ENCODE measurements at places on chromosomes 3 and 15.

GRCh38 chr3:9101286-9101685, 138.0 kb upstream of the RAD18 start:
- DNase-seq = no peak

DNA sequence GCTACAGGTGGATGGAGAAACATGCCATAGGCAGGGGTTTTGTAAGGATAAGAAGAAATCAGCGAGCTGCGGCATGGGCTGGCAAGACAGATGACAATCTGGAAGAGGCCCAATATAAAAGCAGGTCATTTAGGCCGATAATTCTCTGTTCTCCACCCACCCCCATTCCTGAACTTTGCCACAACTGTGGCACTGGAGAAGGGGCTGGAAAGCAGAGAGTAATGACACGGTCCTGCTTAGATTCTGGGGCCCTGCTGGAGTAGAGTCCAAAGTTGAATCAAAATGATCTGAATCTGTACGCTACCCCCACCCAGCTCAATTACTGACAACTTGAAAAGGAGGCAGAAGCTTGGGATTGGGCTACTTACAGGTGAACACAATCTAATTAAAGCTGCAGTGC, 18.4 kb upstream of the BUB1B start:
- DNase-seq = no peak

GRCh38 chr15:77964193-77964592, 113.3 kb downstream of the TBC1D2B start:
- no peak for DNase-seq

- no peak for DNase-seq
These were observed 22.9 kb upstream of the MED12L start for GRCh38 chr3:151062611-151063010.

DNA sequence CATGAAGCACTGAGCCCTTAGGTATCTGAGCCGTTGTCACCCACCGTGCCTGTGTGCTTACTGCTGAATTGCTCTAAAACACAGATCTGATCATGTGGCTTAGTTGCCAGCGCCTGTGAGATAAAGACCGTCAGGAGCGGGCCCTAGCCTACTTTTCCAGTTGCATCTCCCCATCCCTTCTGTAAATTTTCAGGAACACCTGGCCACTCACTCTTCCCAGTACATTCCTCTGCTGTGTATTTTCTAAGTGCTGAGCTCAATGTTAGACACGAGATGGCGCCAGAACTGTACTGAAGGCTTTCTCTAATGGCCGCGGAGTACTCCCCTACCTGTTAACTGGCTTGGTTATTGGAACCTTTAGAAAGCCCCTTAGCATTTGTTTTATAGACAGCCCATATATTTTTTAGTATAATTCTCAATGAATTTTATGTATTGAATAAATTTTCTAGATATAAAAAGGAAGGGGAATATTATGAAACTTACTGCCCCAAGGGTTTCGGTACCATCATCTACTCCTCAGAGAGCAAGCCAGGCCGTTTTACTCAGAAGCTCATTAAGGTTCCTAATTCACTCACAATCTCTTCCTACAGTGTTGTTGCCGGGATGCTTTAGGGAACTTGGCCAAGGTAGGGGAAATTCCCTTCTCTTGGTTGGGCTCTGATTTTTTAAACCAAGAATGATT, 16.7 kb upstream of the WNT7A start:
- DNase-seq = peak; percentile 50

DNA sequence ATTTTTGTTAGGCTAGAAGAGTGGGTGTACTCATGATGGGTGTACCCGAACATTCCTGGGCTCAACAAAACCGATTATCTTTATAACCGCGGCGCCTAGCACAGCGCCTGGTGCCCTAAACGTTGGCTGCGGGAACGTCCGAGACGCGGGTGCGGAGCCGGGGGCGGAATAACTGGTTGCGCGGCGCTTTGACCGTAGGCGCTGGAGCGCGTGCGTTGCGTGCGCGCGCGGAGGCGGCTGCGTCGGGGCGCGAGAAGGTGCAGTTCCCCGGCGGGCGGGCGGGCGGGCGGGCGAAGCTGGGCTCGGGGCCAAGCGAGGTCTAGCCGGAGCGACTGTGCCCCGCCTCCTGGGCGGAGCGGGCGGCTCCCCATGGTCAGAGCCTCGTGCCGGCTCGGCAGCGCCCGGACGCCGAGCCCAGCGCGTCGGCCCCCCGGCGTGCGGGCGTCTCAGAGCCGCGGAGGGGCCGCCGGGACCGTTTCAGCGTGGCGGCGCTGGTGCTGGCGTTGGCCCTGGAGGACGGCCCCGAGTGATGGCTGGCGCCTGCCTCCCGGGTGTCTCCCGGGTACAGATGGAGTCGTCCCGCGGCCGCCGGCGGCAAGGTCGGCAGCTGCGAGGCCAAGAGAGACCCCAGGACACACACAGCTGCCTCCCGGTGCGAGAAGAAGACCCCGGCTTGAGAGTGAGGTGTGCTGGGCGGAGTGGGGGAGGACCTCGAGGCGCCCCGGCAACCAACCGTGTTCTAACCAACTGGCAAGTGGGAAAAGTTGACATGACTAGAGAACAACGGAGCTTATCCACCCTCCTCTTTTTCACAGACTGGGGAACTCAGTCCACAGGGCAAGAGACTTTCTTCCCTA, at the start of gene PLAAT1:
TSS of gene PLAAT1 (plus strand) at position 373 of the 857 bp plus-strand sequence. CDS start 14,429 bp downstream, outside the sequence.
- DNase-seq = peak; percentile 2

- no peak for DNase-seq
These were observed 41.4 kb downstream of the ABTB1 start for GRCh38 chr3:127714125-127714571.

GRCh38 chr15:46855388-46855787, 861.9 kb upstream of the SEMA6D start:
- DNase-seq = no peak

- no peak for DNase-seq
These were observed 9.8 kb upstream of the PLXND1 start for GRCh38 chr3:129616291-129616690.

- peak; percentile 65 for DNase-seq
These were observed 109.1 kb downstream of the LPP start for GRCh38 chr3:188262913-188263683.

DNA sequence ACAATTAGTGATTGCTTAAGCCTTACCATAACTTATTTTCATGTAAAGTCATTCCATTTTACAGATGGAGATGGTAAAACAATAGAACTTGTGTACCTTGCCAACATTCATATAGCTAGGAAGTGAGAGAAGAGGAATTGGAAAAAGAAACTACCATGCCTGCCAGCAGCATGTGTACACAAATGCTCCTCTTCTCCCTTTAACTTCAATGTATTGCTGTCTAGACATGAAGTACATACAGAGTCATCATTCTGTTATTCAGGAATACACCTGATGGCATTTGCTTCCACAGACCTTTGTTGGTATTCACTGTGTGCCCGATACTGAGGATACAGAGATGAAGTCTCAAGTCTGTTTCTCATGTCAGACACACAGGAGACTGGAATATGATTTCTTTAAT, 7.1 kb upstream of the TMEM207 start:
- no peak for DNase-seq

GRCh38 chr3:4986782-4987537, 7.7 kb downstream of the BHLHE40 start:
- peak; percentile 84 for DNase-seq

DNA sequence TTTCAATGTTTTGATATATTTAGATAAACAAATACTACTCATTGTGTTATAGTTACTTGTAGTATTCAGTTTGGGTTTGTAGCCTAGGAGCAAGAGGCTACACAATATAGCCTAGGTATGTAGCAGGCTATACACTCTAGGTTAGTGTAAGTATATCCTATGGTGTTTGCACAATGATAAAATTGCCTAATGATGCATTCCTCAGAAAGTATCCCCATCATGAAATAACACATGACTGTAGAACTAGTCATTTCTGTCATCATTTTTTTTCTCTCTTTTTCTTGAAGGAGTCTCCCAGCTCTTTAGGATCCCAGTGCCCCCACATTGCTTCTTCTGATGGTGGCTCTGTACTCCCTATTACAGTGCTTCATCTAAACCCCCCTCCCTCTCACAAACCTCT, 157.7 kb upstream of the CADPS start:
- DNase-seq = no peak

GRCh38 chr15:46654993-46655392, 1020.2 kb downstream of the SQOR start:
- DNase-seq = no peak

- no peak for DNase-seq
These were observed 25.4 kb downstream of the LINGO1 start for GRCh38 chr15:77607111-77607893.

- DNase-seq = no peak
These were observed 6.8 kb upstream of the ADAMTS17 start for GRCh38 chr15:100348578-100348977.

DNA sequence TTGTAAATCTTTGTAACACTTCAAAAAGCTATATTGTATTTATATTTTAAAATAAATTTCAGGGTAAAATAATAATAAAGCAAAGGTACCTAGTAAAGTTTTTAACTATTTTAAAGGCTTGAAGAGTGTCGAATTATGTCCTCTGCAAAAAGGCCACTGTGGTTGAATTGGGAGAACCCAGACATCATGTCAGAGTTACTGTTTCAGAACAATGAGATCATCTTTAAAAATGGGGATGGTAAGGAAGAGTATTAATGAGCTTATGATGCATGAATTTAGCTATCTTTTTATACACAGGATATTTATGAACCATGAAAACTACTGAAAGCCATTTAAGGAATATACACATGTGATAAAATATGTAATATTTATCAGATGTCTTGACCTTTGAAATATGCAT, 26.3 kb downstream of the KCNMB3 start:
- no peak for DNase-seq

GRCh38 chr15:39140060-39140604, 440.7 kb upstream of the THBS1 start:
- DNase-seq = peak; percentile 87

- no peak for DNase-seq
These were observed 33.0 kb upstream of the ABHD17C start for GRCh38 chr15:80662129-80662528.

- DNase-seq = no peak
These were observed 116.7 kb upstream of the PROK2 start for GRCh38 chr3:71901645-71902044.

DNA sequence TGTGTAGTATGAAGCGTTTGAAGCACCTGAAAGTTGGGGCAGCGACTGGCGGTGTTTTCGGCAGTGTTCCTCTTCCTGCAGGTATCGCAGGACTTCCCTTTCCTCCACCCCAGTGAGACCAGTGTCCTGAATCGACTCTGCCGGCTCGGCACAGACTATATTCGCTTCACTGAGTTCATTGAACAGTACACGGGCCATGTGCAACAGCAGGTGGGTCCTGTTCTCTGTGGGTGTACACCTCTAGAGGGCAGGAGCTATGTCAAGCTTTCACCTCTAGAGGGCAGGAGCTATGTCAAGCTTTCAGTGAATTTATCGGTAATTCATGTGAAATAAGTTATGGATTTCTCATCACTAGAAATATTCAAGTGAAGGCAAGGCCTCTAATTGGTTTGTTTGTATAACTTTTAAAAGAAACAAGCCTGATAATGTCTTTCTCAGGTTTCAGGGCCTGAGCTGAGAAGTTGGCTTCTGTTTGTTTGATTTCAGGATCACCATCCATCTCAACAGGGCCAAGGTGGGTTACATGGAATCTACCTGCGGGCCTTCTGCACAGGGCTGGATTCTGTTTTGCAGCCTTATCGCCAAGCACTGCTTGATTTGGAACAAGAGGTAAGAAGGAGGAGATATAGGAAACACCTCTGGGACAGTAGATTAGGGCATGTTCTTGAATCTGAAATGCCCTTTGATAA, 5.3 kb downstream of the TUBGCP4 start:
- DNase-seq = no peak

DNA sequence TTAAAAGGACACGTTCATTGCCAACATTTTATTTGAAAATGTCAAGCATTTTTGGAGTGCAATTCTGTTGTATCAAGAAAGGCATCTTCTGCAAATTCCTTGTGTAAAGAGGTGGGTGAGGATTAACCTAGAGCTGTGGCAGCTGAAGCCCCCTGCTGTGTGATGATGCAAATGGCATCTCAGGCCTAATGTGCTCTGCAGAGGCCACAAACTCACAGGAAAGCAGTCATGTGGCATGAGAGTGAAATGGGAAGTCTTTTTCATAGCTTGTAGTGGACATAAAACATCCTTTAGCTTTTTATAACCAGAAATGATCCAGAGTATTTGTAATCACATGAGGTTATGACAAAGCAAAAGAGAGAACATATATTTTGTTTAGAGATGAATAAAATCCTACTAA, 6.4 kb downstream of the CADM2 start:
- DNase-seq = no peak

DNA sequence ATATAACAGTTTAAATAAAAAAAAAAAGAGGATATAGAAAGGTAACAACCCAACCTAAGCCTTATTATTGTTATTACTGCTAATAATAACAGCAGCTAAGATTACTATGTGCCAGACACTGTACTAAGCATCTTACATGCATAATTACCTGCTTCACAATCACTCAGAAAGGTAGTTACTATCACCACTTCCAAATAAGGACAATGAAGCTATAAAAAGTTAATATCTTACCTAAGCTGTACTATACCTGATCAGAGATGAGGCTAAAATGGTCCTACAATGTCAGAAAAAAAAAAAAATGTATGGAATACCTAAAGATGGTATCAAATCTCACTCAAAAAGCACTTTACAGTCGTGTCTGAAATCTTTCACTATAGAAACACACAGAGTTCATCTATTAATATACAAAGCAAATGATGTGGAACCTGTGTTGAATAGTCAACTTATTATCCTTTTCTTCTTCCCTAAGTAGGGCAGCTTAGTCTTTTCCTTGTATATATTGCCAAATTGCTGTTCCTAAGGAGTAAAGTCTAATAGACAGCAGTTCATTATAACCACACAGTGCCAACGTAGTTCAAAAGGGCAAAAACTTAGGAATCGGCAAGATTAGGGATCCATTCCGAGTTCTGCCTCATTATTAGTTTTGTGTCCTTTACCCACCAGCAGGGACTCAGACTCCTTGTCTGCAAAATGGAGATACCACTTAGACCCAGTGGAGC, 23.8 kb downstream of the GSK3B start:
- no peak for DNase-seq

DNA sequence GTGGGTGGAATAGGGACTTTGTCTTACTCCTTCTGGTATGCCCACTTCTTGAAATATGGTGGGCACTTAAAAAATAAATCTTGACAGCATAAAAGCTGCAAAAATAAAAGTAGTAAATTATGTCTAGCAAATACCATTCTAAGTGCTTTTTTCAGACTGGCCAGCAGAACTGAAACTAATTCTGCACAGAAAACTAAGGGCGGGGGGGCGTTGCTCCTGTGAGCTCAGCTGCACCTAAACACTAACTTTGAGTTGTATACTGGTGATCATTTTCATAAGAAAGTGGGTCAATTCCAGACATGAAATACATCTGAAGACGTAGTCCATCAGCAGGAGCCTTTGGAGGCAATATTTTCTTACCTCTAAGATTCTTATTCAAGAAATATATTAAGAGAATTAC, 114.8 kb downstream of the WDR76 start:
- DNase-seq = no peak

- DNase-seq = no peak
These were observed 119.2 kb upstream of the CTNNB1 start for GRCh38 chr3:41080141-41080540.

DNA sequence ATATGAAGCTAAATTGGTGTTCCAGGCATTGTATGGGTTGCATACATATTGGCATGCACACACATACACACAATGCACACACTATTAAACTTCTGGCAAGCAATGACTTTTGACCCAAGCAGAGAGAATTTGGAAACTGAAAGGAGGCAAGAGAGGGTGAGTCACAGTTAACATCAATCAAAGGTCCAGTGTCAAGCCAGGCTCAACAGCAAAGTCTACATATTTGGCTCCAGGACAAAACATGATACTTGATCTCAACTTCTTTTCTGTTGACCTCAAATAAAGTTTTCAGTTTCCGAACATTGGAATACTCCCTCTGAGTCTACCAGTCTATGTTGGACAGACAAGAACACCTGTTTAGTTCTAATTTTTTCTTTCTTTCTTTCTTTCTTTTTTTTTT, 28.3 kb downstream of the IL12A start:
- no peak for DNase-seq
